ENCODE measurements at places on chromosomes 5 and 9.

GRCh38 chr5:141529002-141529401 lies 40.1 kb downstream of the PCDHGC5 start:
- no peak for DNase-seq

- DNase-seq = no peak
Measured at GRCh38 chr9:109627042-109627441, 128.9 kb upstream of the PTPN3 start.

DNA sequence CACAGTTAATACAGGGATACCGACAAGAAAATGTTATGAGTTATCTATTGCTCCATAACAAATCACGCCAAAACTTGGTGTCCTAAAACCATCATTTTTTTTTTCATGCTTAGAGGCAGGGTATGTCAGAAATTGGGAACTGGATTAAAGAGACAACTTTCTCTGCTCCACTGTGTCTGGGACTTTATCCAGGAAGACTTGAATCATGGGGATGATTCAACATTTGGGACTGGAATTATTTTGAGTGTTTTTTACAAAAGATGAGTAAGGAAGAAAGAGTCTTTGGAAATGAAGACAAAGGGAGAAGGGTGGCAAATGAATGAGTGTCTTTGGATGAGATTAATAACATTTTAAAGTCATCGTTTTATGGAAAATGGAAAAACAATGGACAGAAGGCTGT lies 1883.7 kb upstream of the C9orf72 start:
- peak; percentile 63 for DNase-seq

- no peak for DNase-seq
Measured at GRCh38 chr5:78627766-78628165, 20.8 kb downstream of the LHFPL2 start.

GRCh38 chr9:131657037-131657377 lies 82.9 kb downstream of the RAPGEF1 start:
- no peak for DNase-seq

- DNase-seq = no peak
Measured at GRCh38 chr9:122234022-122234748, 5.4 kb upstream of the LHX6 start.

- no peak for DNase-seq
Measured at GRCh38 chr5:118006219-118006618, 982.1 kb downstream of the DTWD2 start.

DNA sequence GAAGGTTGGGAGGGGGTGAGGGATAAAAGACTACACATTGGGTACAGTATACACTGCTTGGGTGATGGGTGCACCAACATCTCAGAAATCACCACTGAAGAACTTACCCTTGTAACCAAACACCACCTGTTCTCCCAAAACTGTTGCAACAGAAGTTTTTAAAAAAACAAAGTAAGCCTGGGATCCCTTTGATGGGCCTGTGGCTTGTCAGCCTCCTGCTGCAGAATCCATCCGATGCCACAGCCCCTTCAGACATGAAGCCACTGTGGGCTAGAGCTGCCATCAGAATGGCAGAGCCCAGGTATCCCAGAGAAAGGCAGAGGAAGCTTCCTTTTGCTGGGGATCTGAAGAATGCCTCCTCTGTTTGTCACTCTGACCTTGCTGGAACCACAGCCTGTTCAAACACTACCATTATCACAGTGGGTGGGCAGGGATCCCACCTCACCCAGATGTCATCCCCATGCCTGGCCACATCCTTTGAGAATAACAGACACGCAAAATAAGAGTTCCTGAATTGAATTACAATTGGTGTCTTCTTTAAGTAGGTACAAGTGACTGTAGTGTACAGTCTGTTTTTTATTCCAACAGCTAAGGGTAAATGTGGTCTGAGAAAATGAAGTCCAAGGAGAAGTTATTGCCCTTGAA lies 78.1 kb upstream of the DIRAS2 start:
- no peak for DNase-seq

- DNase-seq = no peak
Measured at GRCh38 chr5:76606701-76607100, 16.5 kb downstream of the F2RL2 start.

DNA sequence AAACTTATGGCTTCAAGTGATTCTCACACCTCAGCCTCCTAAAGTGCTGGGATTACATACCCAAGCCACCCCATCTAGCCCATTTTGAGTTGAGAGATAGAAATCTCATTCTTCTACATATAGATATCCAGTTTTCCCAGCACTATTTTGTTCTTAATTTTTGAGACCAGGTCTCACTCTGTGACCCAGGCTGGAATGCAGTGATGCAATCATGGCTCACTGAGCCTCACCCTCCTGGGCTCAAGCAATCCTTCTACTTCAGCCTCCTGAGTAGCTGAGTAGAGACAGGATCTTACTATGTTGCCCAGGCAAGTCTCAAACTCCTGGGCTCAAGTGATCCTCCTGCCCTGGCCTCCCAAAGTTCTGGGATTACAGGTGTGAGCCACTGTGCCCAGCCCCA lies 60.9 kb upstream of the CTNNA1 start:
- DNase-seq = no peak

DNA sequence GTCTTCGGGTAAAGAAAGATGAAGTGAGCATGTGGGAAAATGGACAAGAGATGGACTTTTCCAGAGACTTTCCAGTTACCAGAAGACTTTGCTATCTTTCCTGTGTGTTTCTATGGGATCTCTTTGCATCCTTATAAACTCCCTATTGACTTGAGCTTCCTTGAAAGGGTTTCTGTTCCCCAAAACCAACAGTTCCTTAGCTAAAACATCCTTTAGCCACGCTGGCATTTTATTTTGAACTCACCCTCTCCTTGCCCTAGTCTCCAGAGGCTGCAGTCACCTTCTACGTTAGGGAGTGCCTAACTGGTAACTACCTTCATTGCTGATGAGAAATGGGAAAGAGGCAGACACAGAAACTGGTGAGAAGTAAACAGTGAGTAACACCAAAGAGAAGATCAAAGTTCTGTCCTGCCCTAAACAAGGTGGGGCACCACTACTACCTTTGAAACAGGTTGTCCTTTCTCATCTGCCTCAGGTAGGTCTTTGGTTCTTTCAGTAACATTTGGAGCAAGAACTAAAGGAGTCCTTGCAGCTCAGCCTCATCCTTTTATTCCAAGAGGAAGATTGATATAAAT lies 402.9 kb downstream of the ENC1 start:
- DNase-seq = no peak

GRCh38 chr5:67983251-67984110 lies 232.1 kb upstream of the PIK3R1 start:
- peak; percentile 75 for DNase-seq
